Activated B cell treated with CpG ODN at 0.5 μM for 24 hours (primary cell): ENCODE measurements at places on chromosomes 16 and 17. TPM values are rescaled to one million over a fixed set of nuclear protein-coding genes. Genes with fewer than 3 reads are reported as not detected.

P2RX1 gene
- total RNA-seq = 22.0 and 26.0 TPM in 2 replicates

MT1A gene
- total RNA-seq = not detected in 2 replicates

MED31 gene
- 16.5 and 23.4 TPM in 2 replicates for total RNA-seq

KRTAP4-4 gene
- total RNA-seq = not detected in 2 replicates

SLFN12L gene
- 2.0 and 2.4 TPM in 2 replicates for total RNA-seq

DNA sequence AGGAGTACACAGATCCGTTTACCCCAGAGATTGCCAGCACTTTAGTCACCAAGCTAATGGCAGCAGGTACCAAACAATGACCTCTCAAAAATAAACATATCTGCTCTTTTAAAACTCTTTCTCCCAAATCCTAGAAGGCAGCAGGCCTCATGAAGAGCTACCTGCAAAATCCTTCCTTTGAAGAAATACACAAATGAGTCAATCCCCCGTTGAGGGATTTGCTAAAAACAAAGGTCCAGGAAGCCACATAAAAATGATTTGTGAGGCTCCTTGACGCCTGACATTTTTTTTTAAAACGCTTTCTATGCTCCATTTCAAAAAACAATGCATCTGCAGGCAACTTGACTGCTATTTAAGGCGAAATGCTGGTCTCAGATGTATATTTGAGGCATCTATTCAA is 58.2 kb downstream of the NACA2 start:
- no peak overlapping the region for H3K4me3 ChIP-seq
- no peak overlapping the region for H3K27ac ChIP-seq
- DNase-seq = no peak
- H3K27me3 ChIP-seq = peaks cover 6% of the 10 kb centered on the region

GRCh38 chr17:59651346-59651745 is 31.7 kb downstream of the CLTC start:
- H3K27me3 ChIP-seq = no peaks in the 10 kb centered on the region
- DNase-seq = no peak
- H3K4me3 ChIP-seq = no peak overlapping the region
- H3K27ac ChIP-seq = no peak overlapping the region
- H3K4me1 ChIP-seq = peaks cover 7% of the 10 kb centered on the region
- H3K36me3 ChIP-seq = peaks cover 84% of the 10 kb centered on the region

GRCh38 chr16:14369734-14370598 is 260.1 kb downstream of the PARN start:
- H3K4me1 ChIP-seq = peaks cover 6% of the 10 kb centered on the region
- DNase-seq = no peak
- no peak overlapping the region for H3K4me3 ChIP-seq
- H3K36me3 ChIP-seq = no peaks in the 10 kb centered on the region
- peaks cover 3% of the 10 kb centered on the region for H3K27me3 ChIP-seq

GRCh38 chr17:36857698-36858097 is 79.6 kb upstream of the LHX1 start:
- H3K36me3 ChIP-seq = no peaks in the 10 kb centered on the region
- H3K27ac ChIP-seq = no peak overlapping the region
- no peak overlapping the region for H3K4me3 ChIP-seq

DNA sequence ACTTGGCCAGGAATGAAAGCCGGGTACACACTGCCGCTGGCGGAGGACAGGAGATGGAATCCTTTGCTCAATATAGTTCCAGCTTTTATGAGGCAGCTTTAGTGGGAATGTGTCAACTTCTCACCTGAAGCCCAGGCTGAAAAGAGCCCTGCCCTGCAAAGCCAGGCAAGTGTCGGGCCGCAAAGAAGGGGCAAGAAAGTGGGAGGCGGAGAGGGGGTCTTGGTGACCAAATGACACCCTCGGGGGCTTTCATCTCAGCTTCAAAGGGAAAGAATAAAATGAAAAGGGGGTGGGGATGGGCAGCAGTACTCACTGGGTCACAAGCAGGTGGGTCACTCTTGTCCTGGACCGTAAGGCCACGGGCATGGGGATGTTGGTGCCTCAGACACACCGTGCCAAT is 62.9 kb downstream of the C16orf95 start:
- DNase-seq = no peak
- no peaks in the 10 kb centered on the region for H3K36me3 ChIP-seq
- H3K4me1 ChIP-seq = no peaks in the 10 kb centered on the region
- no peak overlapping the region for H3K27ac ChIP-seq
- no peaks in the 10 kb centered on the region for H3K27me3 ChIP-seq
- H3K4me3 ChIP-seq = no peak overlapping the region

GRCh38 chr17:14580499-14580898 is 279.6 kb downstream of the HS3ST3B1 start:
- no peak overlapping the region for H3K27ac ChIP-seq
- no peaks in the 10 kb centered on the region for H3K4me1 ChIP-seq
- no peaks in the 10 kb centered on the region for H3K27me3 ChIP-seq
- H3K36me3 ChIP-seq = no peaks in the 10 kb centered on the region

DNA sequence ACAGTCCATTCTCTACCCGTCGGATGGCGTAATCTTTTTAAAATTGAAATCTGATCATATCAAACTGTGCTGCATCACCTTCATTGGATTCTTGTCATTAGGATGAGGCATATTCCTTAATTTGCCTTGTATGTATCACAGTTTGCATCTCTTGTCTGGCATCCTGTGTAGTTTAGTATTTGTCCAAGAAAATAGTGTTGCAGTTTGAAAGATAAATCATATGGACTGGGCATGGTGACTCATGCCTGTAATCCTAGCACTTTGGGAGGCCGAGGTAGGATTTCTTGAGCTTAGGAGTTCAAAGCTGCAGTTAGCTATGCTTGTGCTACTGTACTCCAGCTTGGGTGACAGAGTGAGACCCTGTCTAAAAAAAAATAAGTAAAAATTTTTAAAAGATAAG is 5.8 kb upstream of the RSL1D1 start:
- no peak overlapping the region for H3K27ac ChIP-seq
- no peaks in the 10 kb centered on the region for H3K27me3 ChIP-seq
- no peak for DNase-seq
- H3K4me3 ChIP-seq = no peak overlapping the region
- H3K4me1 ChIP-seq = peaks cover 14% of the 10 kb centered on the region

- no peak overlapping the region for H3K4me3 ChIP-seq
- no peaks in the 10 kb centered on the region for H3K36me3 ChIP-seq
- DNase-seq = no peak
- H3K4me1 ChIP-seq = no peaks in the 10 kb centered on the region
- H3K27ac ChIP-seq = no peak overlapping the region
Observed at GRCh38 chr17:72381597-72382397, 261.0 kb downstream of the SOX9 start.

- H3K27ac ChIP-seq = peak overlapping the region; percentile 24
- peaks cover 38% of the 10 kb centered on the region for H3K4me1 ChIP-seq
- H3K27me3 ChIP-seq = peaks cover 5% of the 10 kb centered on the region
- DNase-seq = no peak
- no peak overlapping the region for H3K4me3 ChIP-seq
Observed at GRCh38 chr17:68344701-68345136, 53.4 kb downstream of the ARSG start.

GRCh38 chr17:42508426-42509165 is 27.4 kb upstream of the NAGLU start:
- no peak overlapping the region for H3K4me3 ChIP-seq
- no peak for DNase-seq
- no peaks in the 10 kb centered on the region for H3K27me3 ChIP-seq
- H3K27ac ChIP-seq = no peak overlapping the region

DNA sequence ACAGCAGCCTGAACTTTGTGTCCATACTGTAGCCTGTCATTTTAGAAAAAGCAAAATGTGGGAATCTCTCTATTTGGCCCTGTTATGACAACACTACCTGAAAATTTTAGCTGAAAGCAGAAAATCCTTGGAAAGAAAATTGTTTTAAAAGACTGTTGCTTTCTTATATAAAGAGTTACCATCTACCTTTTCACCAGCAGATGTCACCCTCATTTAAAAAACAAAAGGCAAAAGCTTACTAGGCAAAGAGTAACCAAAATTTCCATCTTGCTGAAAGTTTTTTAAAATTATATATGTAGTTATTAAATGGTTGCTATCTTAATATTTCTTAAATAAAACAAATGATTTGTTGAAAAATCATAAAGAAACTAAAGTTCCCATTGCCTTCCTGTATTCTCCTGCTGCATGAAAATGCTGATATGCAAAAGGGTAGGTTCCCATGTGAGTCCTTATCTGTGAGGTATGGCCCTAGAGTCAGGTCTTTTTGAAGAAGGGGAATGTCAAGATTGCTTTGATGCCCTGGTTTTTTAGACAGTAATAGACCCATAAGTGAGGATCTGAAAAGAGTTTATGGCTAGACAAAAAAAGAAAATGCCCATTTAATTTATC is 61.0 kb downstream of the TNRC6C start:
- no peak for DNase-seq
- peaks cover 7% of the 10 kb centered on the region for H3K4me1 ChIP-seq
- H3K36me3 ChIP-seq = peaks cover 1% of the 10 kb centered on the region
- H3K4me3 ChIP-seq = no peak overlapping the region
- no peaks in the 10 kb centered on the region for H3K27me3 ChIP-seq
- no peak overlapping the region for H3K27ac ChIP-seq

DNA sequence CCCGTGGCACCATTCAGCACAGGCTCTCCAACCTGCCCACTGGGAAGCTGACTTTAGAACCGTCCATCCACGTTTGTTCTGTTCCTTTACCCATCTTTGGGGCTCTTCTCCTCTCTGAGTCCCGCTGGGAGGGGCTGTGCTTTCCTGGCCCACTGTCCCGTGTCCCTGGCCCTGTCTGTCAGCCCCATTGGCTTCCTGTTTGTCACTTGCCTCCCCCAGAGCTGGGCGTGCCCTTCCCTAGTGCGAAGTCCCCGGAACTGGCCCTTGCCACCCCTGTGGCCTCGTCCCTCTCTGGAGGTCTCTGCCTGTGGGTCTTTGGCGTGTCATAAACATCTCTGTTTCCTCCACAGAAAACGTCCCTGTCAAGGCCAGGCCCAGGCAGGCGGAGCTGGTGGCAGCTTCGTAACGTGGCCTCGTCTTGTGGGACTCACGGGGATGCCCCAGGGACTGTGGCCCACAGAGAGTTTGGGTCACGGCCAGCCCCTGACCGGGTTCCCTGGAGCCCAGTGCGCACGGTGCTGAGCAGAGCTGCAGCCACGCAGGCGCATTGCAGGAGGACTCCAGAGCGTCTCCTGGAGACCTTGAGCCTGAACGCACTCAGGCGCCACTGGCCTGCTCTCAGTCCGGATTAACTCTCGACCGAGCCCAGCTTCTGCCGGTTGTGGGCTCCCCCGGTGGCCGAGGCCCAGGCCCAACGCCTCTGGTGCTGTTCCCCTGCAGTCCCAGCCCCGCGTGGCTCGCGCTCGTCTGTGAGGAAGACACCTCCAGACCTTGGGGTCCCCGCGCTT is 7.3 kb downstream of the CHMP6 start:
- H3K36me3 ChIP-seq = peaks cover 45% of the 10 kb centered on the region
- no peak for DNase-seq
- no peak overlapping the region for H3K27ac ChIP-seq
- H3K27me3 ChIP-seq = peaks cover 11% of the 10 kb centered on the region
- no peak overlapping the region for H3K4me3 ChIP-seq
- peaks cover 6% of the 10 kb centered on the region for H3K4me1 ChIP-seq

GRCh38 chr16:3643095-3643730 is 11.3 kb upstream of the DNASE1 start:
- peaks cover 9% of the 10 kb centered on the region for H3K4me1 ChIP-seq
- no peak overlapping the region for H3K27ac ChIP-seq
- peak; percentile 3 for DNase-seq

GRCh38 chr16:47664653-47665325 is 203.7 kb downstream of the PHKB start:
- no peak overlapping the region for H3K4me3 ChIP-seq
- DNase-seq = no peak
- H3K36me3 ChIP-seq = peaks cover 77% of the 10 kb centered on the region
- no peaks in the 10 kb centered on the region for H3K27me3 ChIP-seq
- H3K27ac ChIP-seq = no peak overlapping the region

DNA sequence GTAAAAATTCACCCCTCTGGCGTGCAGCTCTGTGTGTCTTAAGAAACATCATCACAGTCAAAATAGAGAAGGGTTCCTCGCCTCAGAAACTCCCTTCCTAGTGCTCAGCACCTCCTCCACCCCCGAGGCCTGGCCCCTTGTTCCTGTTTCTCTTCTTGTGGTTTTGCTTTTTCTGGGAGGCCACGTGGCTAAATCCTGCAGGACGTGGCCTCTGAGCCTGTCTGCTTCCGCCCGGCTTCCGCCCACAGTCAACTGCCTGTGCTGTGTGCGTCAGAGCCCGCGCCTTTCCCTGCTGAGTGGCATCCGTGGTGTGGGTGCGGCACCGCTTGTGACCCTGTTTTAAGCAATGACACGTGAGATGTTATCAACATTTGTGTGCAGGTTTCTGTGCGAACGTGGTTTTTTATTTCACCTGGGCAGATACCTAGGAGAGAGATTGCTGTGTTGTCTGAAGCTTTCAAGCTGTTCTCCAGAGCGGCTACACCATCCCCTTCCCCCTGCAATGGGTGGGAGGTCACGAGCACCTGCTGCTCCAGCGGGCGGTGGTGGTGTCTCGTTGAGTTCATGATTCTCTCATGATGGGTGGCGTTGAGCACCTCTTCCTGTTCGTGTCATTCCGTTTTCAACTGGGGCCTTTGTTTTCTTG is 21.7 kb downstream of the ACSF3 start:
- no peaks in the 10 kb centered on the region for H3K27me3 ChIP-seq
- H3K27ac ChIP-seq = peak overlapping the region; percentile 95
- peak overlapping the region; percentile 78 for H3K4me3 ChIP-seq
- peak; percentile 64 for DNase-seq

- H3K27ac ChIP-seq = no peak overlapping the region
- H3K27me3 ChIP-seq = no peaks in the 10 kb centered on the region
- peaks cover 35% of the 10 kb centered on the region for H3K36me3 ChIP-seq
- DNase-seq = no peak
- no peak overlapping the region for H3K4me3 ChIP-seq
Observed at GRCh38 chr16:70711211-70712031, 25.6 kb upstream of the MTSS2 start.

- no peak overlapping the region for H3K27ac ChIP-seq
- no peaks in the 10 kb centered on the region for H3K36me3 ChIP-seq
- H3K4me3 ChIP-seq = no peak overlapping the region
- H3K4me1 ChIP-seq = peaks cover 15% of the 10 kb centered on the region
- peaks cover 55% of the 10 kb centered on the region for H3K27me3 ChIP-seq
Observed at GRCh38 chr17:39593371-39593770, 14.3 kb downstream of the NEUROD2 start.

DNA sequence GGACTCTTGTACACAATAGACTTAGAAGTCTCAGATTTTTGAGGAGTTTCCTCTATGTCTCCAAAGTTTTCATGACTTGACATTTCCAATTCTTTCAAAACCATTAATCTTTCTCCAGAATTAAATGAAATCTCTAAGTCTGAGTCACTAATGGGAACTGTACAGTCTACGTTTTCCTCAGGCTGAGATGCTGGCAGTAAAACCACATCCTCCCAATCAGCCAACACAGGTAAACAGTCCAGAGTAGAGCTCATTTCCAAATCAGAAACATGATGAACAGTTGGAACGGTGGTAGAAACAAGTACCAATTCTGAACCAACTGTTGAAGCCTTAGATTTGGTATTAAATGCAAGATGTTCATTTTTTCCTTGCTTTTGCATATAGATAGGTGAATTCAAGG is 7.9 kb downstream of the ERI2 start:
- H3K27ac ChIP-seq = no peak overlapping the region
- no peaks in the 10 kb centered on the region for H3K36me3 ChIP-seq
- DNase-seq = no peak
- no peak overlapping the region for H3K4me3 ChIP-seq
- no peaks in the 10 kb centered on the region for H3K4me1 ChIP-seq
- no peaks in the 10 kb centered on the region for H3K27me3 ChIP-seq

GRCh38 chr16:5205361-5206040 is 107.9 kb upstream of the EEF2KMT start:
- no peaks in the 10 kb centered on the region for H3K36me3 ChIP-seq
- no peaks in the 10 kb centered on the region for H3K27me3 ChIP-seq
- no peaks in the 10 kb centered on the region for H3K4me1 ChIP-seq
- DNase-seq = no peak
